Activated CD8-positive, alpha-beta T cell treated with anti-CD3 and anti-CD28 coated beads for 36 hours (primary cell): ENCODE measurements at places on chromosomes 7 and 10. TPM values are rescaled to one million over a fixed set of nuclear protein-coding genes. Genes with fewer than 3 reads are reported as not detected.

DNA sequence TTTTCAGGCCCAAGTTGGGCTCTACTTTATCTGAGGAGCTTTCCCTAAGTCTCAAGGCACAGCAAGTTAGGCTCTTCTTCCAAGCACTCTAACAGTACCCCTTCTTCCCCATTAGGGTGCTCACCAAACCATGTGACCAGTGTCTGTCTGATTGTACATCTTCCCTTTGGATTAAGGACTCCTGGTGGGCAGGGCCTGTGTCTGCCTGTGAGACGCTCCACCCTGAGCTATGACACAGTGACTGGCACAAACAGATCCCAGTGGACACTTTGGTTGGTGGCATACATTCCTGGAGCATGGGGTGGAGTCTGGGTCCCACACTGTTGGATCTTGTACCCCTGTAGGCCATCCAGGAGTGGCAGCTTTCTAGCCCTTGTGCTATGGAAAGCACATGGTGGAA lies 23.8 kb downstream of the PLPP4 start:
- H3K4me3 ChIP-seq = no peak overlapping the region
- no peak for DNase-seq
- H3K27ac ChIP-seq = no peak overlapping the region
- peaks cover 4% of the 10 kb centered on the region for H3K27me3 ChIP-seq
- no peaks in the 10 kb centered on the region for H3K4me1 ChIP-seq

The EPHA1 gene
- 2.4 TPM for total RNA-seq

GRCh38 chr10:11831520-11831951 lies 8.4 kb downstream of the PROSER2 start:
- no peaks in the 10 kb centered on the region for H3K4me1 ChIP-seq
- H3K4me3 ChIP-seq = no peak overlapping the region
- H3K27ac ChIP-seq = no peak overlapping the region

DNA sequence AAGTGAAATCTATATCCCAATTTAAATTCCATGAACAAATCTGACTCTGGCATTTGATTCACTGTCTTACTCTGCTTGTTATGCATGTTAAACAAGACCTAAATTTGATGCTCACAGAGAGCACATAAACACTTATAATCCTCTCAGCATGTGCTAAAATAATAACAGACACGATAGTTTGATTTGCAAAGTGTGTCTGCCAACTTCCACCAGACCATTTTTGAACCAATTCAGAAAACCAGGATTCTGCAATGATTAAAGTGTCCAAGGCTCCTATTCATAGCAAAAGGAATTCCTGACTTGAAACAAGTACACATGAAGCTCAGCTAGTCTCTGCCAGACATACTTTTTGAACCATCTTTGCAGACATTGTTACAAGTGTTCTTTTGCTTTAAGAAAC lies 11.2 kb downstream of the RBM20 start:
- no peak overlapping the region for H3K27ac ChIP-seq
- peaks cover 28% of the 10 kb centered on the region for H3K27me3 ChIP-seq
- DNase-seq = no peak
- H3K4me1 ChIP-seq = peaks cover 28% of the 10 kb centered on the region

DNA sequence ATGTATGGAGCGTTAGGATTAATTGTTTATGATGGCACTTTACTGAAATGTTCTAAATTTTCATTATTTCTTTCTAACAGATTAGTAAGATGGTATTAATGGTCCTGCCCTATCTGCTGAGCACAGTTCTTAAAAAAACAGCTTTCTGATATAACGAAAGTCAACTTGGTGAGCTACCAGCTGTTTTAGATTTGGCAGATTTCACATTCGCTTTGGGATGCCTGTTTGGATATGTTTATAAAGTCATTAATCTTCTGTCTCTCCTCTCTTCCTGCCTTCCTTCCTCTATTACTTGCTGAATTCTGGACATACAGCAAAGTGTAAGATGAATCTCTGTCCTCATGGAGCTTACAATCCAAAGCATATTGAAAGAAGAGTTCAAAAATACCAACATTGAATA lies 396.8 kb upstream of the LRGUK start:
- no peak overlapping the region for H3K27ac ChIP-seq
- H3K4me1 ChIP-seq = no peaks in the 10 kb centered on the region
- H3K36me3 ChIP-seq = peaks cover 3% of the 10 kb centered on the region
- no peak overlapping the region for H3K4me3 ChIP-seq
- no peak for DNase-seq

- no peaks in the 10 kb centered on the region for H3K27me3 ChIP-seq
- no peak overlapping the region for H3K4me3 ChIP-seq
- DNase-seq = no peak
- H3K36me3 ChIP-seq = no peaks in the 10 kb centered on the region
- H3K27ac ChIP-seq = no peak overlapping the region
These were observed 358.8 kb downstream of the CALN1 start for GRCh38 chr7:72053292-72053691.

GRCh38 chr10:13741438-13741837 lies 154.7 kb downstream of the PRPF18 start:
- peaks cover 20% of the 10 kb centered on the region for H3K27me3 ChIP-seq
- no peak for DNase-seq
- no peak overlapping the region for H3K27ac ChIP-seq
- H3K4me3 ChIP-seq = no peak overlapping the region
- H3K4me1 ChIP-seq = peaks cover 10% of the 10 kb centered on the region

The MSMB gene
- not detected for total RNA-seq

- DNase-seq = no peak
- peak overlapping the region; percentile 42 for H3K27ac ChIP-seq
- H3K4me1 ChIP-seq = peaks cover 4% of the 10 kb centered on the region
- peaks cover 14% of the 10 kb centered on the region for H3K36me3 ChIP-seq
These were observed 51.7 kb downstream of the SNX10 start for GRCh38 chr7:26343320-26343832.

- peak; percentile 40 for DNase-seq
- no peak overlapping the region for H3K27ac ChIP-seq
- peaks cover 12% of the 10 kb centered on the region for H3K4me1 ChIP-seq
- no peak overlapping the region for H3K4me3 ChIP-seq
- H3K36me3 ChIP-seq = peaks cover 4% of the 10 kb centered on the region
These were observed 30.0 kb downstream of the MYOF start for GRCh38 chr10:93452143-93452542.

- H3K27ac ChIP-seq = peak overlapping the region; percentile 69
- H3K4me3 ChIP-seq = no peak overlapping the region
- no peak for DNase-seq
These were observed 19.0 kb downstream of the GARS1 start for GRCh38 chr7:30613366-30614325.

The TFPI2 gene
- total RNA-seq = not detected

The OR2A12 gene
- total RNA-seq = not detected

GRCh38 chr10:123930340-123931001 lies 38.9 kb upstream of the CPXM2 start:
- peaks cover 10% of the 10 kb centered on the region for H3K27me3 ChIP-seq
- H3K27ac ChIP-seq = no peak overlapping the region
- no peak for DNase-seq
- H3K36me3 ChIP-seq = no peaks in the 10 kb centered on the region
- H3K4me3 ChIP-seq = no peak overlapping the region

The EGR2 gene
- 45.6 TPM for total RNA-seq

- no peaks in the 10 kb centered on the region for H3K36me3 ChIP-seq
- H3K4me3 ChIP-seq = no peak overlapping the region
- no peak overlapping the region for H3K27ac ChIP-seq
- peaks cover 7% of the 10 kb centered on the region for H3K27me3 ChIP-seq
- no peaks in the 10 kb centered on the region for H3K4me1 ChIP-seq
These were observed 118.7 kb upstream of the PTN start for GRCh38 chr7:137462074-137462715.

The MUC3A gene
- total RNA-seq = not detected

DNA sequence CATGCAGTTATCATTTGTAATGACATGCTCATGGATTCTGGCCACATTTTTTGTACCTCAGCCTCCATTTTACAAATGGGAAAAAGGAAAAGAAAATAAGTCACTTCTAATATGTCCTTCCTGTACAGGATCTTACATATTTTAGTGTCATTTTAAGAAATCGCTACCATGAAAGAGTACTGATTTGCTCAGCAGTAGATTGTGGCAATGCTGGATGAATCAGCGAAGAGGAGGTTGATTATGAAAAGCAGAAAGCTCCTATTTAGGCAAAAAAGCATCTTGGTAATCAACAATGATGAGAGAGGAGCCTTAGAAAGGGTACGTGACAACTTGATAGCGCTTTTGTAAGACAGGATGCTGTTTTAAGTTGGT lies 522.9 kb downstream of the PARD3 start:
- no peak overlapping the region for H3K4me3 ChIP-seq
- no peak for DNase-seq
- peaks cover 6% of the 10 kb centered on the region for H3K27me3 ChIP-seq
- H3K36me3 ChIP-seq = no peaks in the 10 kb centered on the region

DNA sequence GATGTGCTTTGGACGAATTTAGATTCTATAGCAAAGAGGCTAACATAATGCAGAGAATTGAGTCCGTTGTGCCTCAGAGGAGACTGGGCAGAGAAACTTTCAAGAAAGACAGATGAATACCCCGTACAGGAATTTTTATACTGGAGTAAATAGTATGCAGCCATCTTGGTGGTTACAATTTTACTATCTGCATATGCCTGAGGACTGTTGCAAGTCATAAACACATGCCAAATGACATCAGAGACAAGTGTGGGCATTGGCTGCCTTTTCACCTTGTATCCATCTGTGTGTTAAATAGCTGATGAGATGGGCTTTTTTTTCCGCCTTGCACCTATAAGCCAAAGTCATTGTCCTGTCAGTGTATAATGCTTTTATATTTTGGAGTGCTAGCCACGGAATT lies 267.5 kb upstream of the SP4 start:
- DNase-seq = no peak
- H3K27ac ChIP-seq = no peak overlapping the region
- no peak overlapping the region for H3K4me3 ChIP-seq

The PGAM2 gene
- 0.49 TPM for total RNA-seq
